ENCODE measurements at places on chromosomes 2 and 18.

GRCh38 chr18:69217196-69218000, 183.3 kb upstream of the DOK6 start:
- DNase-seq, result no peak

GRCh38 chr18:69874058-69874457, 73.6 kb downstream of the CD226 start:
- DNase-seq, result no peak

- no peak for DNase-seq
These were observed 61.6 kb downstream of the MFSD6 start for GRCh38 chr2:190469771-190470170.

GRCh38 chr18:47932190-47932589, 1.7 kb upstream of the SMAD2 start:
- no peak for DNase-seq

- no peak for DNase-seq
These were observed 14.5 kb upstream of the MYCN start for GRCh38 chr2:15925819-15926218.

- no peak for DNase-seq
These were observed 121.8 kb upstream of the SMAD7 start for GRCh38 chr18:49072524-49072934.

Data from progenitor cell of endocrine pancreas (in vitro differentiated cells).